ENCODE measurements at places on chromosomes 4 and X.

- DNase-seq, result no peak
These were observed 152.6 kb downstream of the VCX3A start for GRCh38 chrX:6382284-6382683.

- no peak for DNase-seq
These were observed 47.5 kb upstream of the FAM120C start for GRCh38 chrX:54230435-54231148.

- no peak for DNase-seq
These were observed 35.1 kb downstream of the PRSS12 start for GRCh38 chr4:118317691-118318090.

GRCh38 chr4:183261953-183262775 is 57.9 kb downstream of the CLDN22 start:
- DNase-seq, result peak; percentile 67

DNA sequence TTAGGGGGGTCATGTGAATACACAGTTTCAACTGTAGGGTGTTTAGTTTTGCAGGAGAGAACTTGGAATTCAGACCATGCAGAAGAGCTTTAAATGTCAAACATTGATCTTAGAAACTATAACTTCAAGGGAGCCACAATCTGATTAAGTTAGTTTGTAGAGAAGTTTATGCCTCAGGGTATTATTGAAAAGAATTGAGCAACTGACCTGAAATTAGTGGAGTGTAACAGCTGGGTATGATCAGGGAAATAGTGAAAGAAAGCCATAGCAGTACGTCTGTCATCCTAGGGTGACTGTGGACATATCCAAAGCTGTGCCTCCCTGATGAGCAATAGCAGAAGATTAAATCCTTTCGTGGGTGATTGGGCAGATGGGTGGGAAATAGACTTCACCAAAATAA is 63.8 kb downstream of the FAM47B start:
- no peak for DNase-seq

DNA sequence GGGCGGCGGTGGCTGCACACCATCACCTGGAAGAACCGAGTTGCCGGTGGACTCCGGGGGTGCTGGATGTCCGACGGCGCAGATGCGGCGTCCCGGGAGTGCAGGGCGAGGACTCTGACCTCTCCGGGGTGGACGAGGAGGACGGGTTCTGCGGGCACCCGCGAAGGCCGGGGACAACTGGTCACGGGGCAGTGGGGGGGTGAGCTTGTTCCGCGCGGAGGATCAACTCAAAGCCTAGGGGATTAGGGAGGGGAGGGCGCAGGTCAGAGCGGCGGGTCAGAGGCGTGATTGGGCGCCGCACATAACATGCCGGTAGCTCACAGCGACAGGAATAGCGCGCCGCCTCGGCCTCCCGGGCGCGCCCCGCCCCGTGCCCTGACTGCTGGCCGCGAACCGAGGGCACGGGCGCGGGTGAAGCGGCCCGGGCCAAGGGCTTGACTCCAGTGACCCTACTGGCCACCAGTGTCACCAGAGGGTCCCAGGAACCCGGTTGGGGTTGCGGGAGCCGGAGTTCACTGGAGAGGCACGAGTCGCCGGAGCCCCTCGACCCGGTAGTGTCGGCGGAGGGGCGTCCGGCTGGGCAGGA is at the start of gene KLHL34:
Gene KLHL34, minus strand, starts transcription at position 179 of the 586 bp plus-strand sequence. CDS start 542 bp downstream, outside the sequence.
- no peak for DNase-seq

DNA sequence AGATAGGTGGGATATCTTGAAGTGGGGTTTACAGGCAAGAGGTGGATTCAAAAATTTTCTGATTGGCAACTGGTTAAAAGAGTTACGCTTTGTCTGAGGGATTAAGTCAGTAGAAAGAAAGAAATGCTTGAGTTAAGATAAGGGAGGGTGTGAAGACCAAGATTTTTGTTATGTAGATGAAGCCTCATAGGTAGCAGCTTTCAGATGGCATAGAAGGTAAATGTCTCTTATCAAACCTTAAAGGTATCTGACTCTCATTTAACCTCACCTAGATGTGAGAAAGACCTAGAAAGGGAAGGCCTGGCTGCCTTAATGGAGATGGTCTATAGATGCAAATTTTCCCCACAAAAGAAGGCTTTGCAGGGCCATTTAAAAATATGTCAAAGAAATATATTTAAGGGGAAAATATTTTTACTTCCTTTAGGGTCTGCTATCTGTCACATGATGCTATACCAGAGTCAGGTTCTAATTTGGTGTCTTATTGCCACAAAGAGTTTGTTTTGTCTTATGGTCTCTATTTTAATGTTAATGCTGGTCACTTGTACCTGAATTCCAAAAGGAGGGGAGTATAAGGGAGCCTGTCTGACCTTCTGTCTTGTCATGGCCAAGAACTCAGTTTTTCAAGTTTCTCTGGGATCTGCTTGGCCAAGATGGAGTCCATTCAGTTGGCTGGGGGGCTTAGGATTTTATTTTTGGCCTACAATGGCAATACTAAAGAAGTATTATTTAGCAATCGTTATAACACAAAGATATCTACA is 699.1 kb upstream of the AMOT start:
- no peak for DNase-seq

- no peak for DNase-seq
These were observed 29.0 kb upstream of the ERVMER34-1 start for GRCh38 chr4:52780206-52780605.

DNA sequence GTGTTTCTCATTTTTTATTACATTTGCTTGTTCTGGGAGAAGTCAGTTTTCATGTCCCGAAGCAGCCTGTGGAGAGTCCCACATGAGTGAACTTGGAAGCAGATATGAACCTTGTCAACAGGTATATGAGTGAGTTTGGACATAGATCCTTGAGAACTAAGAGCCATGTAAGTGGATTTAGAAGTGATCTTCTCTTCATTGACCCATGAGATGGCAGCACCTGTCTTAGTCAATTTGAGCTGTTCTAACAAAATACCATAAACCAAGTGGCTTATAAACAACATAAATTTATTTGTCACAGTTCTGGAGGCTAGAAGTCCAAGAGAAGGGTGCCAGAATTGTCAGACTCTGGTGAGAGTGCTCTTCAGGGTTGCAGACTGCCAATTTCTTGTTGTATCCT is 1043.8 kb downstream of the ADGRL3 start:
- DNase-seq, result no peak

DNA sequence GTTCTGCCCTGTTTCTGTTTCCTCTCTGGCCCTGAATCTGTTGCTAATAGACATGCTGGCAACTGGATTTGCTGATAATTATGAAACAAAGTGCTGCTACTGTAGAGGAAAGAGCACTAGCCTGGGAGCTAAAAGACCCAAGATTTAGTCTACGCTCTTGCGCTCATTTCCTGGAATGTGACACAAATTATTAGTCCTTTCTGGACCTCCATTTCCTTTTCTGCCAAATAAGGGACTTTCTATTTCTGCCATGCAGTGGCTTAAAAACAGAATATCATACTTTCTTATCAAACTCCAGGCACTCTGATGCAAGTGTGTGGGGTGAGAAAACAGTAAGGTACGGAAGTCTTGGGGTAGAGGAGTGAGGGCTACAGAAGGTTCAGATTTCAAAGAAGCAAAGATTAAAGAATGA is 48.3 kb upstream of the GPR174 start:
- no peak for DNase-seq

GRCh38 chr4:107740381-107740780 is 20.3 kb upstream of the PAPSS1 start:
- DNase-seq, result no peak

DNA sequence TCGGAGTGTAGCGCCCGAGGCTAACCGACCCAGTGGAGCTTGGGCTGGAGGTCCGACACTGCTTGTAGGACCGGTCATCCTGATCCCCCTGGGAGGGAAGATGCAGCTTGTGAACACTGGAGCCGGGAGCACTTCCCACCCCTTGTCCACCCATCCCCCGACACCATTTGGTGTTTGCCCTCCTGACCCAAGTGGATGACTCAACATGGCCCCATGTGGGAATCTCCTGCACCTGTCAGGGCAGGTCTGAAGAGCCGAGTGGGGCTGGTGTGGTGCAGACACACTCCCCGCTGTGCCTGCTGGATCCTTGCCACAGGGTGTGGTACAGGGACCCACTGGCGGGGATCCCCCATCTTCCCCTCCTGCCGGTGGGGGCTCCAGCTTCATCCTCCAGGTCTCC is 90.0 kb upstream of the AFAP1 start:
- DNase-seq, result no peak

GRCh38 chr4:3673716-3674478 is 92.3 kb upstream of the ADRA2C start:
- DNase-seq, result no peak

DNA sequence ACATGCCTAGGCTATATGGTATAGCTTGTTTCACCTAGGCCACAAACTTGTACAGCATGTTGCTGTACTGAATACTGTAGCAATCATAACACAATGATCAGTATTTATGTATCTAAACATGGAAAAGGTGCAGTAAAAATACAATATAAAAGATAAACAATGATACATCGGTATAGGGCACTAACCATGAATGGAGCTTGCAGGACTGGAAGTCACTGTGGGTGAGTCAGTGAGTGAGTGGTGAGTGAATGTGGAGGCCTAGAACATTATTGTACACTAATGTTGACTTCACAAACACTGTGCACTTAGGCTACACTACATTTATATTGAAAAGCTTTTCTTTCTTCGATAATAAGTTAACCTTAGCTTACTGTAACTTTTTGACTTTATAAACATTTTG is 45.6 kb upstream of the ANK2 start:
- no peak for DNase-seq

DNA sequence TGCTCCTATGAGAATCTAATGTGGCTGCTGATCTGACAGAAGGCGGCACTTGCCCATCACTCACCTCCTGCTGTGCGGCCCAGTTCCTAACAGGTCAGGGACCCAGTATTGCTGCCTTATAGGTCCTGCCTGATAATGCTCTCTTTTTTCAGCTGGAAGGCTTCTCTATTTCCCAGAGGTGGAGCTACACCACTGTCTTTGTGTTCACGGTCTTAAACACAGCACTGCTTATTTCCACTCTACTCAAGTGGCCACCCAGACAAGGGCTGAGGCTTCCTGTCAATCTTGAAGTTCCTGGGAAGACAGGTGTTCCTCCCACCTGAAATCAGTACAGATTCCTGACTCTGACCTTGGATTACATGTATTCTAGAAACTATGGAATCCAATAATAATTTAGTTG is 270.6 kb downstream of the NR3C2 start:
- DNase-seq, result no peak

GRCh38 chrX:117510453-117510852 is 606.2 kb downstream of the KLHL13 start:
- no peak for DNase-seq

DNA sequence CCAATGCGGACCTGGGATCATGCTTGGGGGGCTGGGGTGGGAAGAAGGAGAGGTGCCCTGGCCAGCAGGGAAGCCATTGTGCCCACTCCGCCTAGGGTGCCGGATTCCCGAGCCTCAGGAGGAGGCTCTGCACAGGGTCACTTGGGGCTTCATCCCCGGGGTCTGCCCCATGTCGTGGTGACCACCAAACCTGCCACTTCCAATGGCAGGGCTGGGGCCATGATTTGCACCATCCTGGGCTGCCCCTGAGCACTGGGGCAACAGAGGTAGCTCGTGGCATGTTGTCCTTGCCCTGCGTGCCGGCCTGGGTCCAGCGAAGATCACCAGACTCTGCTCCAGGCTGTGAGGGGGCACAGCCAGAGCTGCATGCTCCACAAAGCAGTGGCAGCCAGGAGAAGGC is 71.4 kb upstream of the DCAF12L2 start:
- DNase-seq, result no peak

DNA sequence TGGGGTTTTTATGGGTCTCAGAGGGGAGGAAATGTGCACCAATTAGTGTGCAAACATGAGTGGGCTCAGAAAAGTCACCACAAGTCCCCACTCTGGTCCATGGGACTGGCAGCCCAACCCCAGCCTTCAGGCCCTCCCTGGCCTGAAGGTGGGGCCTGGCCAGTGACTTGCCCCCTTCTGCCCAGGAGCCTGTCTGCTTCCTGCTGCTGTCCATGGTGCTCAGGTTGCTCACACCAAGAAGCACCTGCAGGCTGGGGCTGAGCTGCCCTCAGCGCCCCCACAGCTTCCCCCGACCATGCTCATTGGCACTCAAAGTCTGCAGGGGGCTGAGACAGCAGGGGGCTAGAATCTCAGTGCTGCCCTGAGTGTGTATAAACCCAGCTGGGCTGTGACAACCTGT is 30.6 kb upstream of the GC start:
- no peak for DNase-seq

GRCh38 chrX:101230636-101231035 is 11.1 kb downstream of the DRP2 start:
- DNase-seq, result peak; percentile 7

DNA sequence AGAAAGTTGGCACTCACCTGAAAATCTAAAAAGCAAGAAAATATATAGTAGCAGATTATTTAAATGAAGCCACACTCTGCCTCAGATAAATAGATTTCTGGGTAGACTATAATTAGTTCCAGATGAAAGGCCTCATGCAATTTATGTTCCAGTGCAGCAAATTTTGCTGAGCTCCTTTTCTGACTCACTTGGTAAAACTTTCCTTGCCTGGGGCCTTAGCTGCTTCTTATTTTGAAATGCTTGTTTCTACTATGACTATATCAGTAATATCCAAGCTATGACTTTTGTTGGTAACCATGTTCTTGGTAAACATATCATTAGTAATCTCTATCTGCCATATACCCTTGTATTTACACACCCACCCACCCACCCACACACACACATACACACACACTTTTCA is 961.8 kb downstream of the SH3BGRL start:
- no peak for DNase-seq

GRCh38 chr4:819401-820229 is 6.3 kb downstream of the CPLX1 start:
- DNase-seq, result no peak

- DNase-seq, result no peak
These were observed 457.2 kb upstream of the SPANXN1 start for GRCh38 chrX:144790148-144790547.

GRCh38 chr4:61473306-61473705 is 273.2 kb downstream of the ADGRL3 start:
- DNase-seq, result no peak

GRCh38 chr4:99029852-99030251 is 34.3 kb downstream of the METAP1 start:
- DNase-seq, result peak; percentile 31

GRCh38 chr4:20839957-20840356 is 139.7 kb downstream of the PACRGL start:
- peak; percentile 48 for DNase-seq

GRCh38 chr4:138297743-138298405 is 55.7 kb upstream of the SLC7A11 start:
- DNase-seq, result no peak

- DNase-seq, result no peak
These were observed 19.4 kb downstream of the SEPTIN11 start for GRCh38 chr4:76968937-76969336.

- DNase-seq, result no peak
These were observed 65.6 kb downstream of the NBDY start for GRCh38 chrX:56794404-56795230.

DNA sequence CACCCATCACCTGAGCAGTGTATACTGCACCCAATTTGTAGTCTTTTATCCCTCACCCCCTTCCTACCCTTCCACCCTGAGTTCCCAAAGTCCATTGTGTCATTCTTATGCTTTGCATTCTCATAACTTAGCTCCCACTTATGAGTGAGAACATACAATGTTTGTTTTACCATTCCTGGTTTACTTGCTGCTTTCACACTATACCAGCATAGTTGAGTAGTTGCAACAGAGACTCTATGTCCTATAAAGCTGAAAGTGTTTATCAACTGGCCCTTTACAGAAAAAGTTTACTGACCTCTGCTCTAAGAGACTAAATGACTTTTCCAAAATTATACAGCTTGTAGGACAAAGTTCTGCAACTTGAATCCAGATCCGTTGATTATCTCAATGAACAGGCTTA is 61.1 kb upstream of the BLTP1 start:
- no peak for DNase-seq

GRCh38 chrX:108070891-108071290 is 20.5 kb downstream of the PSMD10 start:
- peak; percentile 14 for DNase-seq

Measured in kidney glomerular epithelial cell (primary cell).